ENCODE measurements at places on chromosomes 16 and 17.

GRCh38 chr17:21194703-21195102, 19.3 kb downstream of the TMEM11 start:
- peak; percentile 40 for DNase-seq

GRCh38 chr16:85350973-85351372, 238.7 kb upstream of the CIBAR2 start:
- DNase-seq: peak; percentile 85

GRCh38 chr16:84818989-84819643, 669 bp upstream of the CRISPLD2 start:
- no peak for DNase-seq

- peak; percentile 84 for DNase-seq
These were observed 24.2 kb downstream of the FAM20A start for GRCh38 chr17:68576811-68577496.

DNA sequence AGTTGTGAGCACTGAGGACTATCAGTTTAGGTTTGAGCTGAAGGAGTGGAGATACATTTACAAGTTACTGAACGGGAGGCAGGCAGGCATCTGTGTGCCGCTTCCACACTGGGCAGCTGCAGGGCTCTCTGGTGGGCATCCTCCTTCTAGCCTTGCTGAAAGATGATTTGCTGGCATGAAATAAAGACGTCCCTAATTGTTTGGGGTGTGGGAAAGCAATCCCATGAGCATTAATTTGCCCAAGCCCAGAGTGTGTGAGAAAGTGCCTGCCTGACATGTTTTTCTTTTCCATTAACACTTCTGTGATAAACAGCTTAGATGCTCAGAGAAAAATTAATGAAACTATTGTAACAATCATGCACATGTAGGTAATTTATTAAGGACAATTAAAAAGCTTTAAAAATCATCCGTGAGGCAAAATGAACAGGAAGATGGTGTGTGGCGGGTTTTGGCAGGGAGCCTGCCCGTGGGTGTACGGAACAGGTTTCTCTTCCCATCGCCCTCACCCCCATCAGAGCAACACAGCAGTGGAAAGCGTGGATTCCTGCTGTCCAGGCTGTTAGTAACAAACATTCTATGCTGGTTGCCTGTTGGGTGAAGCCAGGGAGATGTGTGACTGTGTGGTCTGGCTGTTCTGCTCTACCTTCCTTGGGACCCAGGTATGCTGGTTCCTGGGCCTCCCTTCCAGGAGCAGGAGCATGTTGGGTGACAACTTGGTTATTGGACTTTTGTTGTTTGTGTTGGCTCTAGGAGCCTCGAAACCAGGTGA, 191.9 kb downstream of the MSI2 start:
- no peak for DNase-seq
